NCI-H1417 treated with DMSO at 0.1 percent for 48 hours (cell line): ENCODE measurements at places on chromosomes 5 and 9.

DNA sequence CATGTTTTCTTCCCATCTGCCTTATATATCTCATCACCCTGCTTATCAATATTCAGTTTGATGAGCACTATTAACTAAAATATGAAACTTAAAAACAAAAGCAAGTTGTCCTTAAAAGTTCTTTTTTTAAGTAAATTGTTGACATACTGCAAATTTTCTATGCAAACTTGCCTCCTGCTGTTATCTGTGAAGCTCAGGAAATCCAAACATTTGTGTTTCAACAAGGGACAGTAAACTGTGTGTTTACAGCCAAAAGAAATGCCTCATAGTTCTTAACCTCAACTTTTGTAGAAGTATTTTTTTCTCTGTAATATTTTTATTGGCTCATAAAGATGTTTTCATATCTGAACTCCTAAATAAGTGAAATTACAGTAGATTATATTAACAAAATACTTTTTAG, 7.7 kb upstream of the TTC23L start:
- DNase-seq = no peak

DNA sequence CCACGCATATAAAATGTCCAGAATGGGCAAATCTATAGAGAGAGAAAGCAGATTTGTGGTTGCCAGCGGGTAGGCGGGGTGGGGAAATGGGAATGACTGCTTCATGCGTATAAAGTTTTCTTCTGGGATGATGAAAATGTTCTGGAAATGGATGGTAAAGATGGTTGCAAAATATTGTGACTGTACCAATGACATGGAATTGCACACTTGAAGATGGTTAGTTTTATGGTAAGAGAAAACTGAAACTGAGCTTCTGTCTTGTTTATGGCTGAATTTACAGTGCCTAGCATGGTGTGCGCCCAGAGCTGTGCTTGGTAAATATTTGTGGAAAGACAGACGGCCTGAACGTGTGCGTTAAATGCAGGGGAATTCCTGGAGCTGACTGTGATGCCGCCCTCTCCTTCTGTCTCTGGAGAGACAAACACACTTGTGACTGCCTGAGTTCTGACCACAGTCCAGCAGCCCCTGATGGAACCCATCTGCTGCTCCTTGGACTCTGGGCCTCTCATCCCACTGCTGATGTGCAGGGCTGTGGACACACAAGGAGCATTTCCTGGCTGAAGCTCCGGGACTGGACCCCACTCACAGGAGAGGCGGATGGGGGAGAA, 8.6 kb upstream of the PTGES start:
- no peak for DNase-seq

- no peak for DNase-seq
These were observed 37.2 kb downstream of the FAM240B start for GRCh38 chr9:38682713-38683112.

DNA sequence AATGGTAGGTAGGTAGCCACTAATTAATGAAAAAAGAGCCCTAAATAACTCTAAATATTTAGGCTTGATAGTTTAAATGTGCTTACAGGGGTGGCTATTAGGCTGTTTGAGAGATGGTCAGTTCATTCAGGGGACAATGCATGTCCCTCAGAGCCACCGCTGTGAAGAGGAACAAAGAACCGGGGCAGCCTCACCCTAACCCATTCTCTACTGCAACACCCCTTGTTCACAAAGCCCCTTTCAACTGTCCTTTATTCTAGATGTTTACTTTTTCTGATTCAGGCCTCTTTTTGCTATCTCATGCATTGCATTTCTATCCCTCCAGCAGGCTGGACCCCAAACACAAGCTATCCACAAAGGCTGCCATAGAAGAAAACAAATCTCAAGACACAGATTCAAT, 906.7 kb downstream of the NR2F1-AS1 start:
- DNase-seq = no peak

DNA sequence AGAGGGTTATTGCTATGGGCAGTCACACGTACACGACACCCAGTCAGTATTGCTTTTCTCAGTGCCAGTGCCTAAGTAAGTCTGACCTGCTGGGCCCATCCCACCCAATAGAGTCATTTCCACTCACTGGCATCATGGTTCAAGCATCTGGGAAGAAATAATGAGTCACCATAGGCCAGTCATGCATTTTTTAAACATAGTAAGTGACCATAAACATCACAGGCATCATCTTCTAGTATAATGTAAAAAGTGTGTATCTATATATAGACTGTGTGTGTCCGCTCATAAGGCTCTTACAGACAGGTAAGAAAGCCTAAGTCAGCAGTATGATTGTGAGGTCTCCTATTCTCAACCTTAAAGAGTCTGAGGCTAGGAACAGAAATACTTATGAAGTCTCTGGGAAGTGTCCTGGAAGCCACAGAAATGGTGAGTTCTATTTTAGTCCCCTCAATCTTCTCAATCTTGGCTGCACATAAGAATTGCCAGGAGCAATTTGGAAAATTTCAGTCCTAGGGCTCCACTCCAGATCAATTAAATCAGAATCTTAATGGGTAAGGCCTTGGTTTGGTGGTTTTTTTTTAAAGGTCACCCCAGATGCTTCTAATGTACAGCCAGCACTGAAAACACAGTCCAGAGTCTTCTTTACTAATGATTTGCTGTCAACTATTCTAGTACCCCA, 65.2 kb downstream of the ZNF366 start:
- no peak for DNase-seq

DNA sequence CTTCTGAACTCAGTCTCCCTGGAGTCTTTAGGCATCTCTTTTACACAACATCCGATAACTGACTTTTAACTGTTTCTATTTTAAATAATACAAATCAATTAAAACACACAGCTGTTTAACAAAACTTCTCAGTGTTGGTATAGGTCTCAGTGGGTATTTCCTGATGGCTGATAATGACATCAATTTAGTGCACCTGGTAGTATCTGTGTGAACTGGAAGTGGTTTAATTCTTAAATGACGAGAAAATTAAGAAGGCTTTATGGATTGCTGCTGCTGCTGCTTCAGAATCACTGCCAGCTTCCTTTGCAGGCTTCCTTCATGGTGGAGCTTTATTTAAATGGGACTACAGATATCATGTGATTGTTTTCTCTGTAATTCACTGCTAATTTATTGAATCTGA, 92.3 kb downstream of the RPS23 start:
- DNase-seq = no peak

DNA sequence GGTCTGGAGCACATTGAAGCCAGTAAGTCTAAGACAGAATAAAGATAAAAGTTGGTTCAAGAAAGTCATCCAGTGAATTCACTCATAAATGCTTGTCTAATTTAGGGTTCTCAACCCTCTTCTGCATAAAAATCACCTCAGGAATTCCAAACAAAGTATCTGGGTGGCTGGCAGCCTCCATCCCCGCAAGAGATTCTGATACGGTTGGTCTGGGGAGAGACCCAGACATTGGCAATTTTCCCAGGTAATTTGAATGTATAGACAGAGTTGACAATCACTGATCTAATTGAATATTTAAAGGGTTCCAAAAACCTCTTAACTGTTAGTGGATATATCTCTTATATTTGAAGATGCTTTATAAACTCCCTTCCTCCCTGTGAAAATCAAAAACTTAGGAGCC, 14.9 kb downstream of the ADAMTSL1 start:
- no peak for DNase-seq

- no peak for DNase-seq
These were observed 409.4 kb upstream of the CTNND2 start for GRCh38 chr5:12313602-12314001.

- no peak for DNase-seq
These were observed 207.0 kb upstream of the ZNF462 start for GRCh38 chr9:106655966-106656365.

DNA sequence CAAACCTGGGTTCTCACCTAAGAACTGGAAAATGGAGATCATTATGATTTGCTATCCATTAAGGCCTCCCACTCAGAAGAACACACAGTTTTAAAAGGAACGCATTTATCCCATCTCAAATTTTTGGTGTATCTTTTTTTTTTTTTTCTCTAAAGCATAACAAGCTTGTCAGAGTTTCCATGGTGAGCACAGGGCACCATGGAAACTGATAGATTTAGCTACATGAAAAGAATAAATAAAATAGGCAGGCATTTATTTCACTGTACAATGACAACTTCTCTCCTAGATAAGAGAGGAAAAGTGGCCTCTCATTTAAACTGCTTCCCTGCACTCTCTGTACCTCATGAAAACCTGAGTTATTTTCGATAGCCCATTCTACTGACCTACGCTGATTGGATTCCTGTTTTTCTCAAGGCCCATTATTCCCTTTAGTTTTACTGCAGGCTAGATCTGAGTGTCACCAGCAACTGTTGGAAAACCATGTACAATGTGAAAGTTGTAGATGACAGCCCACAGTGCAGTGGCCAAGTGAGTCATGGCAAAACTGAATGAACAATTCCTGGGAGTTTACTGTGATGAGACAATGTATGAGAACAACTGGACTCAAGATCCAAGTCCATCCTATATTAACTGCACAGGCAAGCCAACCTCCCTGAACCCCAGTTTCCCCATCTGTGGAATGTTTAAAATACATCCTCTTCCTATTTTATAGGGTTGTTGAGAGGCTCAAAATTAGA, 4.3 kb upstream of the GDA start:
- DNase-seq = no peak

DNA sequence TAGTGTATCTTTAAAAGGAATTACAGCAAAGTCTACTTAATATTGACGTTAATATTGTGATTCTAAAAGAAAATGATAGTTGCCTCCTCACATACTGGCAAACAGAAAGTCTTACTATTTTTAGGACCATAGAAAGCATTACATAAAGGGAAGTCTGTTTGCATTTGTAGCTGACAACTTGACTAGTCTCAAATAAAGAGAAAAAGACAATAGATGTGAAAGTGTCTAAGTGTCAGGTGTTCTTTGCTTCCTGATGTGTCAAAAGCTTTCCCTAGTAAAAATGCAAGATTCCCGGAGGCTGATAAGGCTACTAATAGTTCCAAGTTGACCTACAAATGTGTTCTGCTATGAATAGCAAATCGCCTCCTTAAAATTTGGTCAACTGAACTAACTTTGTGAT, 259.7 kb downstream of the CDH10 start:
- no peak for DNase-seq

- no peak for DNase-seq
These were observed 103.6 kb downstream of the NREP start for GRCh38 chr5:111653408-111653807.

DNA sequence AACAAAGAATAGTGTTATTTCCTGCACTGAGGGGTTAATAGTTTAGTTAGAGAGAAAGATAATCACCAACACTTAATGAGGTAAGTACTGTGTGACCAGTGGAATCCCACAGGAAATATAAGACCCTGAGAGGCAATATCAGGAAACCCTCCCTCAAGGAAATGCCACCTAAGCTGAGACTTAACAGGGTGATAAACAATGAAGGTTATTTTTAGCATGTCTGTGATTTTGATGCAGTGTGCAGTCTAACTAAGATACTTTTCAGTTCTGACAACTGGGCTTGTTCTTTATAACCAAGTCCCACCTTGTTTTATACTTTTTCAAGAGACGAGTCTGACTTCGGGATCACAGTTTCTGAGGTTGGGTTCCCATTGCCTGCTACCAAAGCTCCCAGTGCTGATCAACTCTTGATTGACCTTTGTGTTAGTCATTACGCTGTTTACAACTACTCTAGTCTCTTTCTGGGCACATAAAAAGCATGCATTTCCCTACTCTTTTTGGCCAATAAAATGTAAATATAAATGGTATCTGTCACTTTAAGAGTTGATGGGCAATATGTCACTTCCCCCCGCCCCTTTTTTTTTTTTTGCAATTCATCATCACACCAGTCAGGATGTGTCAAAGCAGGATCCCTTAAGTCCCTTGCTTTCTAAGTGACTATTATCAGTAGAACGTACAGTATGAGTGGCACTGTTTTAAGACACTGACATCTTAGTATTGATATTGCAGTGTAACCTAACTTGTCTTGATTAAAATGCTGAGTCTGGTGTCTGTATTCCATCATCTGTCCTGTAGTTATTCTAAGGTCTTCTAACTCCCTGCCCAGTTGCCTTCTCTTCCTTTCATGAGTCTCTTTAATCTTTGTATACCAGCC, 31.4 kb downstream of the C6 start:
- no peak for DNase-seq

GRCh38 chr5:82023644-82024043, 51.8 kb downstream of the ATG10 start:
- DNase-seq = no peak

- no peak for DNase-seq
These were observed 3.0 kb downstream of the FAM78A start for GRCh38 chr9:131273146-131273855.

DNA sequence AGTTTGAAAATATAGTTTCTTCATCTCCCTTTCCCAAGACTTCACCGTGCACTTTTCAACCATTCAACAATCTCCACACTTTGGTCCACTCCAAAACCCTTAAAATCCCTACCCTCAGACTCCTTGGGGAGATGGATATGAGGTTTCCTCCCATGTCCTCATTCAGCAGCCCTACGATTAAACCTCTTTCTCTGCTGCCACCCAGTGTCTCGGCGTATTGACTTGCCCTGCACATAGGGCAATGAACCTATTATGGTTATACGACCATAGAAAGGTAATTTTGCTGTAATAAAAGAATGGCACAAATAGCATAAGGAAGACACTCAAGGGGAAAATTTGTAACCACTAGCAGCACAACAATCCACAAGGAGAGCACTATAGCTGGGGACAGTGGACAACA, 803.5 kb downstream of the TLE1 start:
- no peak for DNase-seq
